ENCODE measurements at places on chromosomes 16 and 17.

DNA sequence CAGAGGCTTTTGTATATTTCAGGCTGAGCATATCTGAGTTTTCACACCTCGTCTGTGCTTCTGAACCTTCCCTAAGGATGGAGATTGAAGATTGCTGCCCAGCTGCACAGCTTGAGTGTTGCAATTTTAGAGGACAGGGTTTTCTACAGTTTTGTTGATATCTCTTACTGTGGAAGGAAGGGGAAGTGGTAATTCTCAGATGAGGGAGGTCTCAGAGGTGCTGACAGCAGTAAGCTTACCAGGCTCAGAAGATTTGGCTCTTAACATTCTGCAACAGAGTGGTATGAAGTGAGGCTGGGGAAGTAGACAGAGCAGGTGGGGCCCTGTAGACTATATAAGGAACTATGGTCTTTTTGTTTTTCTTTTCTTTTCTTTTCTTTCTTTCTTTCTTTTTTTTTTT, 45.8 kb upstream of the ARHGAP17 start:
- DNase-seq = no peak

GRCh38 chr16:7998789-7999453, 591.4 kb downstream of the TMEM114 start:
- no peak for DNase-seq

DNA sequence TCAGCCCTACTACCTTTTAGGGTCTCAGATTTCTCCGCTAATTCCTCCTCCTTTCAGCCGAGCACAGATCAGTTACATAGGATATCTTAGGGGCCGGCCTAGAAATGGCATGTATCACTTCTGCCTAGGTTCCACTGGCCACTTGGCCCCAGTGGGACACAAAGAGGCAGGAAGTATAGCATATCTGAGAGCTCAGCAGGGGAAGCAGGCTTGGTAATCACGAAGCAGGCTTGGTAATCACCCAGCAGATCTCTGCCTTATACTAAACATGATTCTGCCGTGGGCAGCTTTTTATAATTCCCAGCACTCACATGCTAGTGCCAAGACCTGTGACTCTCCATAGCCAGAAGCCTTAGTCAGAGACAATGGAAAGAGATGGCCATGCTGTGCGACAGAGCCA, 59.6 kb upstream of the CACNG5 start:
- DNase-seq = no peak

- no peak for DNase-seq
Measured at GRCh38 chr17:28693869-28694268, 17.8 kb downstream of the PROCA1 start.

DNA sequence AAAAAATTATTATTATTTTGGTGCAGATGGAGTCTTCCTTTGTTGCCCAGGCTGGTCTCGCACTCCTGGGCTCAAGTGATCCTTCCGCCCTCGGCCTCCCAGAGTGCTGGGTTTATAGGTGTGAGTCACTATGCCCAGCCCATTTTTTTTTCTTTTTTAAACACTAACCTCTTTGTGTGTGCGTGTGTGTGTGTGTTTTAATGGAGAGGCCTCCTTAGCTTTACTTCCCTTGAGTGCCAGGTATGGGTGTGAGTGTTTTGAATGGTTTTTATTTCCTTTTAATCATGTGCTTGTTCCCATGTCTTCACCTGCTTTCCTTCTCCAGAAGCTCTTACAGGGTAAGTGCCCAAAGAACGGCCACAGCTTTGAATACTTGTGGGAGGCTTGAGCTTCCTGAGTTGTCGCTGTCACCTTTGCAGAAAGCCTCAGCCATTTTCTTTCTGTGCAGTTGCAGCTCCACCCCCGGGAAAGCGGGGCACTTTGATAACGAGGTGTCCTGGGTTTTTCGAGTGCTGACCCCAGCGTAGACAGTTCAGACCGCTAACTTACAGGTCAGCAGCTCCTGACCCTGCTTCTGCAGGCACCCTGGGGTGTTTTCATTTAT, 22.6 kb downstream of the AKAP1 start:
- DNase-seq = no peak

DNA sequence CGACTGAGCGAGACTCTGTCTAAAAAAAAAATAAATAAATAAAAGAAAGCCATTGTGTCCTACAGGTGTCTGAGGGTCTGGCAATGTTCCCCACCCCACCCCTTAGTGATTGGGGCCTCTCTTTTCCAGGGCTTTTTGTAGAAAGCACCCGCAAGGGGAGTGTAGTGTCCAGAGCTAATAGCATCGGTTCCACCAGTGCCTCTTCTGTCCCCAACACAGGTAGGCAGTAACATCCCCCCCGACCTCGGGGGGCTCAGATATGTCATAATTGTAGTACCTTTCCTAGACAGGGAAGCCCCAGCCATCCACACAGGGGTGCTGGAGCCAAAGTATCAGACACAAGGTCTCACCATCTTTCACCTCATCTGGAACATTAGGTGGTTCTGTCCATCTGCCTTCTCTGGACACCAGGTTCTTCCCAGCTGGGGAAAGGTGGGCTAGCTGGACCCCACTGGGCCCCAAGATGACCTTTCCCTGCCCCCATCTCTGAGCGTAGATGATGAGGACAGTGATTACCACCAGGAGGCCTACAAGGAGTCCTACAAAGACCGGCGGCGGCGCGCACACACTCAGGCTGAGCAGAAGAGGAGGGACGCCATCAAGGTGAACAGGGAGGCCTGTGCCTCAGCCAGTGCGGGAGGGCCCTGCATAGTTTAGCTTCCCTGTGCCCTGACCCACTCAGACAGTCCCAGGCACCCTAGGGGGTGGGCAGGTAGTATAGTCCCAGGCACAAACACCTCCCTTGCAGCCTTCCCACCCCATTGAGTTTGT, 1.6 kb downstream of the MLX start:
- no peak for DNase-seq

GRCh38 chr16:22813948-22814710, at the start of gene HS3ST2:
Gene HS3ST2 (plus strand): TSS chr16:22814162. CDS start chr16:22814611, 449 bp downstream.
- no peak for DNase-seq

- DNase-seq = no peak
Measured at GRCh38 chr17:13727441-13728171, 125.9 kb upstream of the HS3ST3A1 start.

DNA sequence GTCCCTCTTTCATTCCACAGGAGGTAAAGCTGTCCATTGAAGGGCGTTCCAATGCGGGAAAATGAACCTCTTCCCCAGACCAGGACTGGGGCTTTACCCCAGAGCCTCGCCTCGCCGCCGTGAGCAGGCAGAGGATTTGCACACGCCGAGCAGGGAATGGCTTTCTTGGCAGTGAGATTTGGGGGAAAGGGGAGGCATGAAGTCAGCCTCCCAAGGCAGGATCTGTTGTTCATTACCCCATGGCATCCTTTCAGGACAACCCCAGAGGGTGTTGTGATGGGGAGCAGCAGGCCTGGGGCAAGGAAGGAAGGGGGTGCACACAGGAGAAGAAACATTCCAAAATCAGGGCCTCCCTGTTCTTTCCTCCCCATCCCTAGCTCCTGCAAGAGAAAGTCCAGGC, 6.0 kb downstream of the ATXN1L start:
- DNase-seq = no peak

DNA sequence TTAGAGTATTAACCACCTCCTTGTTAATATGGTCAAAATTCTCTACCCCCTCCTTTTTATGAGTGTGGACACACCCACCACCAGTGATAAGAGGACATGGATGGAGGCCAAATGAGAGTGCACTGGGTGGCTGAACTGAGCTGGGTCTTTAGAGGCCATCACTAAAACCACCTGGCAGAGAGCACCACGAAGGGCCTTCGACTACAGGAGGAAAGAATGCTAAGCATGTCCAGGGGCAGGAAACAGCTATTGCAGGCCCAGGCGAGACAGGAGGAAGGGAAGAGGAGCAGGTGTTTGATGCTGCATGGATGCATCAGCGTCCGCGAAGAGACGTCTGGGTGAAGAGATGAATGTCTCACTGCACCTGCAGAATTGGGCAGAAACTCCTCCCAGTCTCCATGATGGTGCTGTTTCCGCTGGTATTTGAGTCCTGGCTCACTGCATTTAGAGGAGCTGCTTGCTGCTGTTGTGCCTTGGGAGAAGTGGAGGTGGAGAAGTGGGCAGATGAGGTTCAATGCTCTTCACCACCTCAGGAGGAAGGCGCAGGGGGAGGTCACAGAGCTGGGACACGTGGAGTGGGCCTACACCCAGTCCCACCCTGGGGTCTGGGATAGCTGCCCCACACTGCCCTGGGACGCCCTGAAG, 33.2 kb downstream of the SPHK1 start:
- DNase-seq = no peak

- DNase-seq = no peak
Measured at GRCh38 chr16:89344458-89344834, 126.9 kb downstream of the ZNF778 start.

DNA sequence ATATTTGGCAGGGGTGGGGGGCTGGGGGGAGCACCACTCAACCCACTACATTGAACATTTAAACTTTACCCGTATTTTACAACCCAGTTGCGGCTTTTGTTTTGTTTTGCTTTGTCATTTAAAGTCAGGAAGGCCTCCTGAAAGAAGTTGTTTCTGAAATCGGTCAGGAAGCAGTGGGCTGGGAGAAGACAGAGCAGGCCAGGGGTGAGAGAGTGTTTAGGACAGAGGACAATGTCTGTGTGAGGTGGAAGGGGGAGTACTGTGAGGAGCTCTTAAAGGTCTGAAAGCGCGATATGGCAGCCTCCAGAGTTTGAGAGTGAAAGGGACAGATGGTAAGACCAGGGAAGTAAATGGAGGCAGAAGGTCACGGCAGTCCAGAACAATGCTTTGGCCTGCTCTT, 6.1 kb upstream of the WFIKKN2 start:
- DNase-seq = no peak

DNA sequence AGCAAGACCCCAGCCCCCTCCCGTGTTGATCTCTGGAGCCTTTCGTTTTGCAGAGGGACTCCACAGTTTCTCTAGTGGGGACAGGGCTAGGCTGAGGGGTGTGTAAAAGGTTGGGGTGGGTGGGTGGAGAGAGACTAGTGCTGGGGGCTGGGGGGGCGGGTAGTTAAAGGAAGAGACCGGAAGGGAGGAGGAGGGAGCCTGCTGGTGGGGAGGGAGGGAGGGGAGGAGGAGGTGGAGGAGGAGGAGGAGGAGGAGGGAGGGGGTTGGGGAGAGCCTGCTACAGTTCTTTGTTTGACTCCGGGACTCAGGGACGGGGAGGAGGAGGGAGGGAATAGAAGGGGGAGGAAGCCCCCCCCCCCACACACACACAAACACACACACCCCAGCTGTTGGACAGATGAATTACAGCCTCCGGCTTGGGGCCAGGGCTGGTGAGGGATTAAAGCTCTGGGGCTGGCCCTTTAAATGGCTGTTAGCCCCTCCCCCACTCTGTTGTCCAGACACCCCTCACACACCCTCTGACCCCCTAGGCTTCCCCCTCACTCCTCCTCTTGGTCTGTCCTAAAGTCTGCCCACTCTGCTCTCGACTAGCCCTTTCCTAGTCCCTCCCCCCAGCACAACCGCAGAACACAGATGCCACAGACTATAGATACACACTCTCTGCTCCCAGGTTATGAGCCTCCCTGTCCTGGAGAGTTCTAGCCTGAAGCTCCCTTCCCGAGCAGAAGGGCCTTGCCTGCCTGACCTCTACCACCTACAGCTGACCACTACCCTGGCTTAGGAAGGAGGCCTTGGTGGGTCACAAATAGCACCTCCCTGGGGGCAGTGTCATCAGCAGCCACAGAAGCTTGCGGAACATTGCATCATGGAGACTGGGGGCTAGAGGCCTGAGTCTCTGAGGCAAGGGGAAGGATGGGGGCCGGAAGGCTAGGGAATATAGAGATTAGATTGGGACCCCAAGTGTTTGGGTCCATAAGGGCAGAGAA, 4.4 kb downstream of the KDM6B start:
- DNase-seq = peak; percentile 6

GRCh38 chr17:60039847-60040442, 38.8 kb downstream of the HEATR6 start:
- no peak for DNase-seq

DNA sequence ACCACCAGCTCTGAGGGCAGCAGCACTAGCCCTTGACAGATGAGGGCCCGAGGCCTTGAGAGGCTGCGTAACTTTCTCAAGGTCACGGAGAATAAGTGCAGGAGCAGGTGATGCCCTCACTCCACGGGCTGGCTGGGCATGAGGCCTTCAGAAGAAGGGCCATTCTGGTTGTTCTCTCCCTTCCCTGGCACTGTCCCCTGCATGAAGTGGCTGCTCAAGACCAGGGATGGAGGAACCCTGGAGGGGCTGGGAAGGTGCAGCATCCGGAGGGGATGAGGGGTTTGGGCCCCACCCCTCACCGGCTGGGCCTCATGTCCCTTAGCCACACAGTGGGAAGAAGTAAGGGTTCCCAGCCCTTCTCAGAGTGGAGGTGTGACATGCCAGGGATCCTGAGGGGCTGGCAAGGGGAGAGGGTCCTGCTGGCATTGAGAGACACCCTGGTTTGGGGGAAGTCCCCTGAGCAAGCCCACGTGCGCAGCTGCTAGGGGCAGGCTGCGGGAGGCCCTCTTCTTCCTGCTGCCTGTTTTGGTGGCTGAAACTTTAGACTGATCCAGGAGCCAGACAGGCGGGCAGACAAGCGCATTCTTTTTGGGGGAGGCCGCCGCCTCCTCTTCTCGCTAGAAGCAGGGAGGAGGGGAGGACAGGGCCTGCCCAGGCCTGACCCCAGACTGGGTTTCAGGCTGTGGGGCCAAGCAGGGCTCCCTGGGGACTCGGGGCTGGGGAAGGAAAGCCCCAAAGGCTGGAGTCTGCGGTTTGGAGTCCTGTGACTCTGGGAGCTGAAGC, 74.0 kb downstream of the N4BP1 start:
- no peak for DNase-seq

- no peak for DNase-seq
Measured at GRCh38 chr16:78277321-78278055, 178.0 kb downstream of the WWOX start.

GRCh38 chr17:78674595-78675315, 97.6 kb upstream of the DNAH17 start:
- DNase-seq = peak; percentile 11

DNA sequence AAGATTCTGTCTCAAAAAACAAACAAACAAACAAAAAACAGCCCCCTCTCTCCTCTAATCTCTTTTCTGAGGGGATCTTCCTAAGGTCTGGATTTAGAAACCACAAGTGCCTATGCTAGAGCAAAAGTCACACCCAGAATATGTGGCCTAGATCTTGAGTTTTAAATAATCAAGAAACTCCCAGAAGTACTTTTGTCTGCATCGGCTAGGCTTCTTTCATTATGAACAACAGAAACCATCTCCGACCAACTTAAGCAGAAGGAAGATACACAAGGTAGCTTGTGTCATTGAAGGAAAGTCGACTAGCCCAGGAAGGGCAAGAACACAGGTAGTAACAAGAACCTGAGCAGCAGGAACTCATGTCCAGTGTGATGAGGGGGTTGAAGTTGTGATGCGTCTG, 73.9 kb upstream of the KIFC3 start:
- DNase-seq = no peak

DNA sequence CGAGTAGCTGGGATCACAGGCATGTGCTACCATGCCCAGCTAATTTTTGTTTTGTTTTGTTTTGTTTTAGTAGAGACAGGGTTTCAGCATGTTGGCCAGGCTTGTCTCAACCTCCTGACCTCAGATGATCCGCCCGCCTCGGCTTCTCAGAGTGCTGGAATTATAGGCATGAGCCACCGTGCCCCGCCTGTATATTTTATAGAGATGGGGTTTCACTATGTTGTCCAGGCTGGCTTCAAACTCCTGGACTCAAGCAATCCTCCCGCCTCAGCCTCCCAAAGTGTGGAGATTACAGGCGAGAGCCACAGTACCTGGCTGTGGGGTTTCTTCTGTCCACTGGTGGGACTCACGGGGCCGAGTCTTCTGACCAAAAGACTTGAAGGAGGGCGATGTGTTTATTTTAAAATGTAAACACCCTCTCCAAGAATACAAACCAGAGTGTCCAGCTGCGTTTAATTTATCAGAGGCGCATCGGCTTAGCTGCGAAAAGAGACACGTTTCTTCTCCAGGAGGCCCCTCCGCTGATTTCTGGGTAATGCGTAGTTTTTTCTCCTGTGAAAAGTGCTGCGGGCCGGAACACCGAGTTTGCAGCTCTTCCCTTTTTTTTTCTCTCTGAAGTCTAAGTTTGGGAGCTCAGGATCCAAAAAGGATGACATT, 86.9 kb upstream of the CIBAR2 start:
- no peak for DNase-seq

All from NCI-H1417 treated with DMSO at 0.1 percent for 48 hours (cell line).